ENCODE measurements at places on chromosomes 2 and 18.

DNA sequence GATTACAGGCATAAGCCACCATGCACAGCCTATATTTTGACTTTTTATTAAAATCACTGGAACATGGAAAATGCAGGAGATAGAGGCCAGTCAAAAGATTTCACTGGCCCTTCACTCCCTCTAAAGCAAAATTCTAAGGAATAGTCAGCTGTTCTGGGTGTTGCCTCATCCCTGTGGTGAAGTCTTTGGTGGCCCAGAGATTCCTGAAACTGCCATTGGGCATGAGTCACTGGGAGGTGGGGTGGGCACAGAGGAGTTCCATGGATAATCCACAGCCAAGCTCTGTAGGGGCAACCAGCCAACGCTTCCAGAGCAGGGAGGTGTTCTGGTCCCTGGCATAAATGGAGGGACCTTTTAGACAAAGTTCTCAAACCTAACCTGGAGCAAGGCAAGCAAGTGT is 89.7 kb upstream of the TTC39C start:
- DNase-seq, result no peak

DNA sequence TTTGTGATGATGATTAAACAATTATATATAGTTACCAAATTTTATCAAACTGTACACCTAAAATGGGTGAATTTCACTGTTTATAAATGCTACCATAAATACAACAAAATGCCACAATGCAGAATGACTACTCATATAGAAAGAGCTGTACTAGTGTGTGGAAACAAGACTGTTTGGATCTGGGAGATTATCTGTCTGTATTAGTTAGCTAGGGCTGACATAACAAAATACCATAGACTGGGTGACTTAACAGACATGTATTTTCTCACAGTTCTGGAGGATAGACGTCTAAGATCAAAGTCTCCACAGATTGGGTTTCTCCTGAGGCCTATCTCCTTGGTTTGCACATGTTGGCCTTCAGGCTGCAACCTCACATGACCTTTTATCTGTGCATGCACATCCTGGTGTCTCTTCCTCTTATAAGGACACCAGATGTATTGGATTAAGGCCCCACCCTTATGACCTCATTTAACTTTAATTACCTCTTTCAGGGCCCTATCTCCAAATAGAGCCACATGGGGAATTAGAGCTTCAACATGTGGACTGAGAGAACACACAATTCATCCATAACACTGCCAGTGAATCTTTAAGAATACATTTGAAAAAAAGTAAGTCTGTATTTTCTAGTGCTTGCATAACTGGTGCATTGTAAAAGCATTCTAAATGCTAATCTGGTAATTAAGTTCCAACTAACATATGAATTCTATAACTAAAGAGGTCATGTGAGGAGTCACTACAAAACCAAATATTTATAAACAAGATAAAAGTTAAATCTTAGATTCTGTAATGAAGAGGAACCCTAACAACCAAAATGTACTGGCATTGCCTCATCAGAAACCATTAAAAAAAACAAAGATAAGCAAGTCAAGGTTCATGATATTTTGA is 699.6 kb downstream of the NYAP2 start:
- no peak for DNase-seq

DNA sequence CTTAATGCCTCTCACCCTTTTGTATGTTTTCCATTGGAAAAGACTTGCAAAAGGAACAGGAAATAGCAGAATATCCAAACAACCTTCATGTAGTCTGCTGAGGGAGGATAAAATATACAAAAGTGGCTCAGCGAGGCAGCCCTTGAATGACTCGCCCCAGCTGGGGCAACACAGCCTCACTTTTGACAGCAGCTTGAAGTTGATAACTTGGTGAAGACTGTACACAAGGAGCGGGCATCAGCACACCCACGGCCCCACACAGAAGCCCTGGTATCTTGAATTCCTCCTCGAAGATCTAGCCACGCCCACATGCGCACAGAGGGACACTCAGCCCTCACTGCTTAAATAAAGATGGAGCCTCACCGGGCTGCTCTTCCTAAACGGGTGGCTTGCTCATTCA is 161.0 kb downstream of the IRS1 start:
- DNase-seq, result no peak

DNA sequence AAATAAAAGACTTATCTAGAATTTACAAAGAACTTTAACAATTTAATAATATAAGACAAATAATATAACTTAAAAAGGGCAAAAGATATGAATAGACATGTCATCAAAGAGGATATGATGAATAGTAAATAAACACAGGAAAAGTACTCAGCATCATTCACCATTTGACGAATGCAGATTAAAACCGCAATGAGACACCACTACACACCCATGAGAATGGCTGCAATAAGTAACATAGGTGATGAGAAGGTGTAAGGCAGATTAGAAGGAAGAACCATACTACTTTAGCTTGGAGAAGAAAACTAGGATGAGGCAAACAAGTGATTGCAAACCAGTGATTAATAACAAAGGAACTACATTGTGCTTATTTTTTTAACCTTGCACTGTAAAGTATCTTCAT is 152.0 kb downstream of the CYRIA start:
- no peak for DNase-seq

DNA sequence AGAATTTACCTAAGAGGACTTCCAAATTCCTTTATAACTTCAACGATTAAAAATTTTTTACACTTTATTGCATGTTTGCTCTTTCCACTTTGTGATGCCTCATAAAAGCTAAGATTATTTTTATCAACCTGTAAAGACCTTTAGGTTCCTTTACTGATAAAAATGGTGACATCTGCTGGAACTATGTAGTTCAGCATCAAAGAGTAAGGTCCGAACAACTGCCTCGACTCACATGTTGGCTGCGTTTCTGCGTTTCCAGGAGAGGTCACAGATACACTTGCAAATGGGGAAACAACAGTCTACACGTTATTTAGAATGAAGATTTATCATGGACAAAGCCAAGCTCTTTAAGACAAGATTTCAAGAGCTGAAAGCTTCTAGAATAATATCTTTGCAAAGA is 18.8 kb upstream of the TMX3 start:
- DNase-seq, result no peak

DNA sequence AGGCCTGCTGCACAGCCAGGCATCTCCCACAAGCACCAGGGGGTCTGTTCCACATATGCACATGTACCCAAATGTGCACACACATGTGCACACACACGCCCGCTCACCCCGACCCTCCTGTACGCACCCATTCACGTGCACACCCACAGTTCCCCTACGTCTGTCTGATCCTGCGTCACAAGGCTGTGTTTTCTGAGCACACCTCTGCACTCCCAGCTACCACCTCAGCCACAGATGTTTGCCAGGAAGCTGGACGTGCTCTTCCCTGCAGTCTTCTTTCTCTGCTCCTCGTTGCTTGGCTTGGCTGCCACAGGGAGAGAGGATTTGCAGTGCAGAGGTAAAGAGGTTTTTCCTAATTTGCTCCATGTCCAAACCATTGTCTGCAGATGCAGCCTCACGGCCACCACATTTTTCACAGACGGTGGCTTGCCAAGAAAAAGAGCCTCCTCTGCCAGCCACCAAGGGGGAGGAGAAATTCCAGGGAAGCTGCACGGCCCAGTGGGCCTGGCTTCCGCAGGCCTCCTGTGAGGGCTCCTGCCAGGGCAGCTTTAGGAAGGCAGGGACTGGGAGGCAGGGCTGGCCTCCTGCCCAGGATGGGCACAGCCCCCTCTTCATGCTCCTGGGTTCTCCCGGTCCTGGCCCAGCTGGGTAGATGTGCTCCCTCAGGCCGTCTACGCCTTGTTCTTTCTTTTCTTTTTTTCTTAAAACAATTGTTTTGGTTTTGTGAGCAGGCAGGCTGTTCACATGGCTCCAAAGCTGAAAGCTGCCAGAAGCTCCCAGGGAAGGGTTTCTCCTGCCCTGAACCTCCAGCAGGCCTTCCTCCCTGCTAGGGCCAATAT is 29.3 kb upstream of the HS6ST1 start:
- DNase-seq, result no peak

GRCh38 chr2:8107150-8107549 is 574.7 kb upstream of the ID2 start:
- DNase-seq, result no peak

- no peak for DNase-seq
Observed at GRCh38 chr2:118242216-118242615, 153.9 kb downstream of the INSIG2 start.

DNA sequence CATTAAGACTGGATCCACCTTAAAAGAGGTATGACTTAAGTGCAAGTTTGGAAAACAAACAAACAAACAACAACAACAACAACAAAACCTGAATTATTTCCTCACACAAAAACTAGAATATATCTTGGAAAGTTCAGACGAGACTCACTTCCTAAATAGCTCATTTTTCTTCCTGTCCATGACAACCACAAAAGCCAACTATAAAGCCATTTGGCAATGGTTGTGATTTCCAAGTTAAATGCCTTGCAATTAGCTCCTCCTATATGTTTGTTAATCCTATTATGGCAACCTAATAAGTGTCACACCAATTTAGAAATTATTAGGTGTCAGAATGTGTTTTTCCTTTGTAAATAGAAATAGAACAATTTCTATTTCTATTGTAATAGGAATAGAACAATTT is 91.6 kb upstream of the ARL5A start:
- DNase-seq, result no peak

GRCh38 chr2:112881217-112881985 is 29.6 kb upstream of the IL37 start:
- peak; percentile 72 for DNase-seq

DNA sequence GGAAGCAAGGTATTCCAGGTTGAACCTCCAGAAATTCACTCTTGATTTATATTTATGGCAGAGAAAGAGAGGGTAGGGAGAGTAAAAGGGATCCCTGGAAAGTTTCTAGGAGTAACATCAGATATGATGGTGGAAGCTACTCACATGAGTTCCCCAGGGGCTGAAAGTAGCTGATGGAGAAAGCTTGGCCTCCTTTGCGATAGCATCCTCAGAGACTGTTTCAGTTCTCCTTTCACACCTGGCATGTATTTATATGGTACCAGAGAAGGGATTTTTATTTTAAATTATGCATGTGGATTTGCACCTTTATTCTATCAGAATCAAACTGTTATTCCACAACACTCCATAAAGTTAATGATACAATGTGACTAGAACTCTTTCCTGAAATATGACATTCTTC is 126.3 kb upstream of the OSR1 start:
- DNase-seq, result no peak

DNA sequence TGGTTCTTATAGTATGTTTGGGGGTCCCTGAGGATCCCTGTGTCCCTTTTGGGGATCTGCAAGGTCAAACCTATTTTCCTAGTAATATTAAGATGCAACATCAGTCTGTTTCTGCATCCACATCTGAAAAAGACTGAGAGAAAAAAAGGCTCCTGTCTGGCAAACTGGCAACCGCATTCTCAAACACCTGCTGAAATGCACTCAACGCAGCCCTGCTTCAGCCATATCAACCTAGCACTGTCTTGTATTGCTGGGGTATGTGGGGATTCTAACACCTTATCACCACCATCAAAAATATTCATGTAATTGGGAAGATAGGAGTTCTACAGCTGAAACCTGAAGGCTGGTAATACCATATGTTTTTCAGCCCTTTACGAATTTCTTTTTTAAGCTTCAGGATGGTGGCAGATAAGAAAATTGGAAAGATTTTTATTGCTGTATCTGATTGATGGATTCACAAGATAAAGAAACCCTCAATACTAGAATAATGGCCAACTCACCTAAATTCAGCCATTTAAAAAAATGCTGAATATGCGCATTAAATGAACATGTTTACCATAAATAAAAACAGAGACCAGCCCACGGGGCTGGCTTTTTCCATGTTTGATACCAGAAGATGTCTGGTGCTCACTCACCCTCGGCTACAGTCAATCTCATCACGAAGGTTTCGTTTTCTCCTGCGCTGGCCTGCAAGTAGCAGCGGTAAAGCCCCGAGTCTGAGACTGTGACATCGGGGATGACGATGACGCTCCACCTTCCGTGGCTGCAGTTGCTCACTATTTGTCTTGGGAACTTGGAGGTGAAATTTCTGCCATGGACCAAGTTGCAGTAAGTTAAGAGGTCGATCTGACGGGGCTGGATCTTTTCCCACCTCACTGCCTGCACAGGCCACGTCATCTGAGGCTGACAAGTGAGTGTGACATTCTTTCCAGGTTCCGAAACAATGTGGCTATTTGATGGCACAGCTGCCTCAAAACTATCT is 52.3 kb downstream of the CD226 start:
- DNase-seq, result no peak

DNA sequence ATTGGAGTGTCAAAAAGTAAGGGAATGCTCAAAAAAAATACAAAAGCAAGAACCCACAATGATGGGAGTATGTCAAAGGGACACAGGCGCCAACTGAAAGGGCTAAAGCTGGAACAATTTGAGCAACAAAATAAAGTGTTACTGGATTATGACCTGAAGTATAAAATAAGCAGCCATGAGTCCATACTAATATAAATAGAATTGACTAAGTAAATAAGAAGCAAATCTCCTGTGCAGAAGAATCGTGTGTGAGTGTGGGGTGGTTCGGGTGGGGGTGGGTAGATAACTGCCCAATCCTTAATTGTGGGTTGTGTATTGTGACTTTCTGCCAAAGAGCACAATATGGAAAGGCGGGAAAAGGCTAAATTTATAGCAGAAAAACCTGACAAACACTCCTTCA is 23.5 kb downstream of the IRS1 start:
- DNase-seq, result no peak

GRCh38 chr18:48637081-48637990 is 98.5 kb downstream of the CTIF start:
- DNase-seq, result no peak

Measured in NK-92 treated with Interleukin-12 subunit alpha and Interleukin-12 subunit beta, amount 100 ng/mL, for 24 hours (cell line).